ENCODE measurements at places on chromosomes 5 and 9.

GRCh38 chr9:97994703-97995102, 11.6 kb downstream of the ANP32B start:
- DNase-seq, result no peak

- no peak for DNase-seq
These were observed 174.6 kb upstream of the IL12B start for GRCh38 chr5:159504857-159505304.

GRCh38 chr9:89543621-89544278, 45.8 kb upstream of the SEMA4D start:
- DNase-seq, result no peak

DNA sequence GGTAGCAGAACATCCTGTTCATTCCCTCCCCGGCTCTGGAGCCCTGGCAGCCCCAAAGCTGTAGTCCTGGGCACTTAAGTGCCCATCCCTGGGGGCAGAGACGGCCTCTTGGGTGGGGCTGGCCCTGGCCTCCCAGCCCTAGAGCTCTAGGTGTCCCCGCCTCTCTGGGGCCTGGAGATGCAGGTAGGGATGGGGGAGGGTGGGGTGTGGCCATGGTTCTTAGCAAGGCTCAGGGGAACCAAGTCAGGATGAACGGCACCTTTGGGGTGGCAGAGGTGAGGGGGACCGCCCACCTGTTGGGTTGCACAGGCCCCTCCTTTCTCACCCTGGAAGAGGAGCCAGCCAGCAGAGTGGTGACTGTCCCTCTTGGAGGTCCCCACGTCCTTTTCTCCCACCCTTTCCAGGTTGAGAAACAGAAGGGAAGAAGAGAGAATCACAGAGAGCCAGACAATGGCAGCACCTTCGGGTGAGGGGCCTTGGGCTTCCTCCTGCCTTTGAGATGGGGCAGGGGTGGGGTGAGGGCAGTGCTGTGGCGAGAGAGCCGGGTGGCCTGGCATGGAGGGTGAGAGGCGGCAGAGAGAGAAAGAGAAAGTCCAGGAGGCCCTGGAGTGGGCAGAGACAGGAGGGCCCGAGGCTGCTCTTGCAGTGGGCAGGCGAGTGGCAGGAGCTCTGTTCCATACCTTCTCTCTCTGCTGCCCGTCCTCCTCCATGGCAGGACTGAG, 2.3 kb downstream of the CRAT start:
- DNase-seq, result no peak

GRCh38 chr5:9588254-9588653, 41.9 kb downstream of the TAS2R1 start:
- DNase-seq, result no peak

GRCh38 chr5:64637837-64638443, 52.4 kb upstream of the SHISAL2B start:
- DNase-seq, result no peak

GRCh38 chr5:169354921-169355320, 54.0 kb upstream of the SLIT3 start:
- DNase-seq, result no peak

GRCh38 chr9:134258828-134259546, 67.3 kb upstream of the RXRA start:
- DNase-seq, result no peak

GRCh38 chr5:35470866-35471265, 146.8 kb upstream of the SPEF2 start:
- DNase-seq, result no peak

GRCh38 chr9:136937186-136938001, 7.1 kb downstream of the FBXW5 start:
- no peak for DNase-seq

GRCh38 chr5:31173614-31174013, 19.9 kb upstream of the CDH6 start:
- DNase-seq, result no peak

DNA sequence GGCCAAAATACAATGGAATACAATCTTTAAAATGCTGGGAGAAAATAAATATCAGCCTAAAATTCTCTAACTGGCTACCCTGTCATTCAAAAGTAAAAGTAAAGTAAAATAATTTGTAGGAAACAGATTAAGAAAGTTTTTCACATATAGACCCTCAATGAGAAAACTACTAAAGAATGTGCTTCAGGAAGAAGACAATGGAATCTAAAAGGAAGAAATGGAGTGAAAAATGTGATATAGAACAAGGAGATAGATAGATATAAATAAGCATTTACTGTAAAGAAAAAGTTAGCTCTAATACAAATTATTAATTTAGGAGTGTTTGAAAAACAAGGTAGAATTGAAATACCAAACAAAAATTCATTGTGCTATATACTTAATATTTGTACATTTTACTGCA, 368.6 kb upstream of the MPDZ start:
- DNase-seq, result no peak

- no peak for DNase-seq
These were observed 532.1 kb downstream of the PDE4D start for GRCh38 chr5:59361454-59361853.

DNA sequence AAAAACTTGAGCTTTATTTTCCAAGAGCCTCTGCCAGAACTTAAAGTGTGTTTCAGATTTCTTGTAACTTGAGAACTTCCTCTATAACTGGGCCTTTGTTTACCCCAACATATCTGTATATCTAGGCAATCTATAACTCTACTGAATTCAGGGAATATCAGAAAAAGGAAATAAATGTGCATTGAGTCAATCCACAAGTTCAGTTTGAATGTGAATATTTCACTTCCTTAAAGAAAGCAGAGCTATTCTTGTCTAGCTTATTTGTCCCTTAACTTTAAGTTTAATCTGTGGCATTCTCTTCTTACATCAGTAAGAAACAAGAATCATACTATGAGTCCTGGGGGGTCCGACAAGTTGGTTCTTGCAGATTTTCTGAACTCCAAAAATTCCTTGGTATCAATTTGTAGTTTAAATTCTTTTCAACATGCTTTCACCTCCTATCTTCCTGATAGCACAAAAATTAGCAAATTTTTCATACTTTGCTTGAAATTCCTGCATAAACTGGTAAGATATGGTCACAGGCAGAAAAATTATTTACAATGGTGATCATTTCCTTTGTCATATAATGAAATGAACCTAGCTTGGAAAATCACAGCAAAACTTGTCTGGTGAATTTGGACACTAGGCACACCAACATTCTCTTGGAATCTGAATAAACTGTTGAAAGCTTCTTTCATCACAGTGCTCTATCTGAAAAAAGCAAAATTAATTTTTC, 19.8 kb upstream of the ITGA1 start:
- DNase-seq, result no peak

- no peak for DNase-seq
These were observed 95.3 kb upstream of the MRPS30 start for GRCh38 chr5:44713446-44713845.

DNA sequence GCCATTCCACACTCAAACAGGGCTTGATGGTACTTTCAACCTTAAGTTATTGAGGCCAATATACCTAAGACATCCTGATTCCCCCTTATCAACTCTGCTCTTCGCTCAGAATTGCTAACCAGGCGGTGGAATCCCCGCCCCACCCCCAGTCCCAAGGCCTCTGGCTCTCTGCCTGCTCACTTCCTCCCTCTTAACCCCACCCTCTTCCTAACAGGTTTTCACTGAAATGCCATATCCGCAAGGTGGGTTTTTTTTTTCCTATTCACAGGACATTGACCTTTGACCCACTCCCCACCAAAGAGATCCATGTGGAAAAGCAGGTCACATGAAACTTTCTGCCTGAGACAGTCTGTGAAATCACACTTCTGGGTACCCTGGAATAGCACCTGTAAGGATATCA, 66.6 kb upstream of the IFNK start:
- DNase-seq, result no peak

GRCh38 chr5:151587796-151588555, 3.2 kb downstream of the FAT2 start:
- no peak for DNase-seq

GRCh38 chr5:107766972-107767371, 96.2 kb upstream of the EFNA5 start:
- no peak for DNase-seq

DNA sequence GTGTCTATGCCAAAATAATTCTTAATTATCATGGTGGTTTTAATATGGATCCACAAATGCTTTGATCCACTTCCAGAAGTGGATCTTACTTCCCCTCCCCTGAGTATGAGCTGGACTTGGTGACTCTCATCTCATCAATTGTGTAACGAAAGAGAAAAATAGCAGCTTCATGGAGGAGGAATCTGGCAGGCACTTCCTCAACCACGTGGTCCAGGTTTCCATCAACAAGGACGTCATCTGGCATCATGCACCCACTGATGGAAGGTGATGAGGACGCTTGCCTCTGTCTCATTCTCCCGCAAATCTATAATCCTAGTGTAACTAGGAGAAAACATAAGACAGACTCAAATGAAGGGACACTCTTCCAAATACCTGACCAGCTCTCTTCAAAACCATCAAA, 54.6 kb upstream of the S1PR3 start:
- no peak for DNase-seq

DNA sequence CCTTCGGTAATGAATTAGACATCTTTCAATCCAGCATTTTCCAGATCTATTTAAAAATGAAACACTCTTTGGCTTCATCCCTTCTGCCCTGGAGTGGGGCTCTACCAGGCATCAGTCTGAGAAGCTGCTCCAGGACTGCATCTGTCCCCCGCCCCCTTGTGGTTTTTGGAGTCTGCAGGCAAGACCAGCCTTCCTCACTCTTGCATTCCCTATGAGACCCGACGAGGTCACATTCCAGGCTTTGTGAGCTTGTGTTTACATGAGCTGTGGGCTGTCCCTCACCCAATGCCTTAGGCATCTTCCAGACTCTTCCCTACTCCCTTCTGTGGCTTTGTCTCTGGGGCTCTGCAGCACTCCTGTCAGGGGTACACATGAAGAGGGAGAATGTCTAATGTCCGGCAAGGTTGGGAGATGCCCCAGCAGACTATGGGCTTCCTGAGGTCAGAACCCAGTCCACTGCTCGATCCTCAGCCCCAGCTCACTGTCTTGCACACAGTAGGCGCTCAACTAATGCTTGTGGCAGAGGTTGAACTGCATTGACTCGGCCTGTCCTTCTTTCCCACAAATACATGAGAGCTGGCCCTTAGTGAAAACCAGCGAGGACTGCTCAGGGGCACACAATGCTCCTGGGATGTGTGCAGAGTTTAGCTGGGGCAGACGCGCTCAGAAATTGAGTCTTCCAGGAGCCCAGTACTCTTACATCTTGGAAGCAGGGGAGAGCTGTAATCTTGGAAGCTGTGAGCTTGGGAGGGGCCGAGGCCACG, 11.7 kb upstream of the GADD45G start:
- DNase-seq, result no peak

- no peak for DNase-seq
These were observed 386.3 kb downstream of the DIRAS2 start for GRCh38 chr9:90256345-90256744.

GRCh38 chr9:95101326-95101725, 216.2 kb downstream of the FANCC start:
- DNase-seq, result no peak

GRCh38 chr5:54090495-54091120, 219.8 kb downstream of the ARL15 start:
- no peak for DNase-seq

- DNase-seq, result no peak
These were observed 46.9 kb upstream of the HSD17B4 start for GRCh38 chr5:119405419-119405818.

DNA sequence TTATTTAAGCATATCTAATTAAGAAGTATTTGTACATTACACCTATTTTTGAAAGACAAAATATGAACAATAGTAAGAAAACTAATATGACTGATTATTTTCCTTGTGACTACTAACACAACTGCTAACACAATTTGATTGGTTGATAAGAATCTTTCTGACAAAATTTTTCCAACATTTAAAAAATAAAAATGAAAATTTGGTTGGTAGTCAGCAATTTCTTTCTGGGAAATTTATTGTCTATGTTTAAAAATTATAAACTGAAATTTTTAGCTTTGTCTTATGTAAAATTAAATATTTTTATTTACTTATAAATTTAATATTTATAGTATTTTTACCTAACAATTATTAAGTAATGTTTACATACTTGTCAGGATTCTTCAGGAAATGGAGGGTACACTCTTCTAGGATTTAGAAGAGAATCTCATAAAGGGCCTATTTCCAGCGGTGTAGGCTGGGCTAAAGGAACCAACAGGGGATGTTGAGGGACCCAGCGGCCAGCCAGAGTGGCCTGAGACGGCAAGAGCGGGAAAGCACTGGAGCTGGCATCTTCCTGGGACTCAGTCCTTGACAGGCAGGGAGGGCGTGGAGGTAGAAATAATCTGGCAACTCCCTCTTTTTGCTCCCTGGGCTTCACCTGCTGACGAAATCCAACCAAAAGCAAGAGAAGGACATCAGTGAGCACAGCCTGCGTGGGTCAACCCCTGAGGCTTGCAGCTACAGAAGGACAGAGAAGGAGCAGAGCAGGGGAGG, 14.7 kb upstream of the FAM120A start:
- DNase-seq, result no peak

DNA sequence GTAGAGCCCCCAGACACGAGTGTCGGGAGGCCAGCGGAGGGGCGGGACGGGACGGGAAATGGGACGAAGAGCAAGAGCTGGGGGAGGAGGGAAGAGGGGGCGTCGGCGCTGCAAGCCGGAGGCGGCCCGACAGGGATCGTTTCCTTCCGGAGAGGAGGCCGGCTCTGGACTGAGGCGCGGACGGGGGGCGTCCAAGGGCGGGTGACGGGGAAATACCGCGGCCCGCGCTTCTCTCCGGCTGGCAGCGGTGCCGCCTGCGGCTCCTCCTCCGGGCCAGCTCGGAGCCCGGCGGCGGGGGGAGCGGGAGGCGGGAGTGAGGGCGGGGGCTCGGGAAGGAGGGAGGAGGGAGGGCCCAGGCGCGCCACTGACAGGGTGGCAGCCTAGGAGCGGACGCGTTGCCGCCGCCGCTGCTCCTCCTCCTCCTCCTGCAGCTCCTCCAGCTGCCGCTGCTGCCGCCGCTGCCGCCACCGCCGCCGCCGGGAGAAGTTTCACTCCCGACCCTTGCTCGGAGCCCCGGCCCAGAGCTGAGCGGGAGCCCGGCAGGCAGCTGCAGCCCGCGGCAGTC, at the start of gene CHSY3:
TSS of gene CHSY3 (plus strand) at position 364 of the 565 bp plus-strand sequence.
- no peak for DNase-seq

DNA sequence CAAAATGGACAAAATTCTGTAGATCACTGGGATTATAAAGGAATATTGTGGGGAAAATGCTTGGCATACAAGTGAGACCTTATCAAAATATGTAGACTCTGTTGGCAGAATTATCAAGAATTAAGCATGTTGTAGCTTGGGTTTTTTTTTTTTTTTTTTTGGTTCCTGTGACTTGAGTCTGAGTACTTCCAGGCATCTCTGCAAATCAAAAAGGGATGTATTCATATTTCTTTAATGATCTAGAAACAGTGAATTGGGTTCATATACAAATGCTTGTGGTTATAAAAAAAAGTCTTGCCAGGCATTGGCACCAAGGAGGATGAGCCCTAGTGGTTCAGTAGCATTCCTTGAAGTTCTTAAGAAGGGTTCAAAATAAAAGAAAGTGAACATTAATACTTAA, 292.2 kb downstream of the ARHGAP26 start:
- DNase-seq, result no peak

GRCh38 chr5:131505237-131505908, 129.7 kb downstream of the RAPGEF6 start:
- no peak for DNase-seq

- no peak for DNase-seq
These were observed 57.0 kb upstream of the ACOT12 start for GRCh38 chr5:81450940-81451339.

GRCh38 chr5:912280-913091, 19.8 kb downstream of the TRIP13 start:
- DNase-seq, result peak; percentile 81

Data from CD4-positive, alpha-beta T cell treated with Interleukin-2 at 100 ng/mL for 4 hours (primary cell).